Naive B cell (primary cell): ENCODE measurements at places on chromosomes 16 and 17. TPM values are rescaled to one million over a fixed set of nuclear protein-coding genes. Genes with fewer than 3 reads are reported as not detected.

Gene SMIM22
- not detected for polyA plus RNA-seq

DNA sequence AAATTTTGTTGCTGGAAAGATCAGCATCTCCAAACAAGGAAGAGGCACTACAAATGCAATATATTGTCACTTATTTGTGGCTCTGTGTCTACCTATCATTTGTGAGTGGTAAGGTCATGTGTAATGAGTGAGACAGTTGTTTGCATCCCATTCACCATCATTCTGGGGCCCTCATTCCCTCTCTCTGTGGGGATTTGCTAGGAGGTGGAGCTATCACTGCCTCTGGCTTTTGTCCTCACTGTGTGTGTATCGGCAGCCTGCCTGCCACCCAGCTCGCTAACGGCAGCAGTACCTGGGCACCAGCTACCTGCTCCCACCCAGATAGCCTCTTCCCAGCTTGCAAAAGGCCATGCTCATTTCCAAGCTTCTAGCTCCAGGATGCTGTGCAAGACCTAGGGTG lies 379.2 kb upstream of the ZFHX3 start:
- no peak for DNase-seq

- DNase-seq: no peak
Observed at GRCh38 chr17:77796176-77796860, 162.2 kb upstream of the TNRC6C start.

DNA sequence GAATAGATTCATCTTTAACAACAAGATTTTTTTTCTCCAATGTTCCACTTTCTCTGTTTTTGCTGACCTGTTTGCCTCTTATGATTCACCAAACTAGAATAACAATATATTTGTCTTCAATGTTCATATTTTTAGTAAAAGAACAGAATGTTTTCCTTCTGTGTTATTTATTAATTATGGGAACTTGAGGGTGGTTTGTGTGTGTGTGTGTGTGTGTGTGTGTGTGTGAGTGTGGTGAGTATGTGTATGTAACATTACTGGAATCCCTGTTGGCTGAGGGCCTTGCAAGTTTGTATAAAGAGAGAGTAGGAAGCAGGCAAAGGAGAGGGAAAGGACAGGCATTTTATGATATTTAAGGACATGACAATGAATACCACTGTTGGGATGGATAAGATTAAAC lies 13.8 kb downstream of the STXBP4 start:
- DNase-seq: no peak

- DNase-seq: no peak
Observed at GRCh38 chr17:51999654-52000053, 158.9 kb downstream of the CA10 start.
